ENCODE measurements at places on chromosomes 5 and 9.

- DNase-seq = no peak
Observed at GRCh38 chr5:73564675-73565074, 764 bp downstream of the ANKRA2 start.

DNA sequence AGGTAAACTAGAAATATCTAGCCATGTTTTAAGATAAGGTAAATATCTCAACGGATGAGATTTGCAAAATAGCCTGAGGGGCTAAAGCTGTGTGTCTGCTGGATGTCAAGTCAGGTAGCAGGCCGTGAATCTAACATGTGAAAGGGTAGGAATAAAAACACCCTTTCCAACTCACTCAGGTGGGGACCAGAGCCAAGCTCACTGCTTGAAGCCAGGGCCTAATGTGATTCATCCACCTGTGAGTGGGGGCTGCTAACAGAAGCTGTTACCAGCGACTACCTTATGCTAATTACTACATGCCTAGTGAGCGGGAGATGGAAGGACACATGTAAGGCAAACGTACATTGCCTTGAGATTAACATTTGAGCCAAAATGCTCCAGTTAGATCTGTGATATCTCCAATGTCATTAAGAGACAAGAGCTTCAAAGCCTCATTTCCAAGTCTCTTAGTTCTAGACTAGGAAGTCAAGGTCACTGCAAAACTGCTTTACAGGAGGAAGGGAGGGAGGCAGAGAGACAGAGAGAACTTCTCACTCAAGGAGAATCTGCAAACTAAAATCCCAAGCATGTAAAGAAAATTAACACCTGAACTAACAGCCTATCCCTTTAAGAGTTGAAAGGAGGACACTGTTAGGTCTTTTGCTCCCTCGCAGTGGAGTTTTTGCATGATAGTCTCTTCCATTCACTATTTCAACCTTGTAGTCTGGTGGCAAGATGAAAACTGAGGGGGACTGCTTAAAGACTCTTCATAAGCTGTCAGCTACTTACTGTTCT lies 141.6 kb upstream of the RPS23 start:
- no peak for DNase-seq

DNA sequence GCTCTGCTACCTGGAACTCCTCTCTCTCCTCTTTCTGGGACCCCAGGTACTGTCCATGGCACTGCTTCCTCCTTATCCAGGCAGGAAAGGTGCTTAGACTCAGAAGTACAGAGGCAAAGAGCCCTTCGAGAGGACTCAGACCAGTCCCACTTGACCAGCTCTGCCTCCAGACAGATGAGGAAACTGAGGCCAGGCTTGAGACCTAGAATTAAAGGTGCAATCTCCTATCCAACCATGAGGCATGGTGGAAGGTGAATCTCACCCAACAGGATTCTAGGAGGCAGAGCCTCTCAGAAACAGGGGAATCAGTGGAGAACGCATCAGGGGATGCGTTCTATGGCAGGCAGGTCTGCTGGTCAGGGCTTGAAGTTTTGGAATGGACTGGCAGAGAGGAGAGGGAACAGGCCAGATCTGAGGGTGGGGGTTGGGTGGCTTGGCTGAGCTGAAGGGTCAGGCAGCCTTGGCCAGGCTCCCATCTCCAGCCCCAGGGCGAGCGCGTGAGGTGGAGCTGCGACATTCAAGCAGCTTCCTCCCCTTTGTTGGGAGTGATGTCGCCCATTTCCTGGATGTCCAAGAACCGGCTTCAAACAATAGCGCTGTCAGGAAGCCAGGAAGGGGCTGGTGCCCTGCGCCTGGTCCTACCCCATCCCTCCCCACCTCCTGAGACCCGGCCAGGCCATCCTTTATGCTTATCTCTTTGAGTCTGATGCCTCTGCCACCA lies 26.2 kb downstream of the NDUFA8 start:
- no peak for DNase-seq

- DNase-seq = no peak
Observed at GRCh38 chr5:1033606-1034420, 25.2 kb downstream of the NKD2 start.
